ENCODE measurements at places on chromosomes 1 and 21. TPM values are rescaled to one million over a fixed set of nuclear protein-coding genes. Genes with fewer than 3 reads are reported as not detected.

Gene PCAT6
- not detected for total RNA-seq

Gene UBL4B
- total RNA-seq = not detected

Gene HPCAL4
- not detected for total RNA-seq

Gene FMOD
- total RNA-seq = 0.86 TPM

Gene IGSF9
- total RNA-seq = not detected

Gene TMEM61
- total RNA-seq = not detected

Gene SLAMF1
- not detected for total RNA-seq

Gene TCHHL1
- not detected for total RNA-seq

Gene VANGL1
- 10.8 TPM for total RNA-seq

Gene TSTD1
- total RNA-seq = 1.6 TPM

Gene RPTN
- total RNA-seq = not detected

Gene C1QTNF12
- total RNA-seq = 0.32 TPM

Gene RGL1
- total RNA-seq = 33.2 TPM

Gene MPL
- total RNA-seq = not detected

Gene PSRC1
- 23.3 TPM for total RNA-seq

Gene L1TD1
- total RNA-seq = under 0.01 TPM

Gene XCL1
- total RNA-seq = 0.32 TPM

Gene DNTTIP2
- total RNA-seq = 31.5 TPM

Gene RPE65
- total RNA-seq = not detected

Gene C21orf58
- 5.5 TPM for total RNA-seq

Gene ELAPOR1
- total RNA-seq = 0.64 TPM

Gene CLCNKB
- total RNA-seq = 0.43 TPM

Gene ST6GALNAC3
- total RNA-seq = 1.3 TPM

Gene NLRP3
- total RNA-seq = 0.97 TPM
